ENCODE measurements at places on chromosomes 2 and 18. TPM values are rescaled to one million over a fixed set of nuclear protein-coding genes. Genes with fewer than 3 reads are reported as not detected.
A peak's percentile ranks its signal among the peaks of the same experiment; 100 is the strongest.

DNA sequence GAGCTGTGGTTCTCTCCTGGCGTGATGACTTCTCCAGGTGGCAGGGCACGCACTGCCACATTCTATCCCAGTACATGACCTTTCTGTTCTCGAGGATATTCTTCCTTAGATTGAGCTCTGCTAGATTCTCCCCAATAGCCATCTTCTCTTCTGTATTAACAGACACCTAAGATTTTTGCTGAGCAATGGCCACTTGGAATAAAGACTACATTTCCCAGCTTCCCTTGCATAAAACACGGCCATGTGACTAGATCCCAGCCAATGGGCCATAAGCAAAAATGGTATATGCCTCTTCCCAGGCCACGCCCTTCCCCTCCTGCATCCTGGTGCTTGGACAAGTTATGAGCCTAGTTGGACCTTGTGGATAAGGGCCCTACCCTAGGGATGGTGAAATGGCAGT is 82.1 kb downstream of the EIF2AK3 start:
- DNase-seq = no peak

GRCh38 chr2:225916692-225917091 is 517.2 kb downstream of the NYAP2 start:
- no peak for DNase-seq

HDHD2 gene
- total RNA-seq = 32.2 TPM

UPP2 gene
- total RNA-seq = not detected

- peak; percentile 19 for DNase-seq
These were observed 335.2 kb downstream of the LPIN1 start for GRCh38 chr2:12081481-12082210.

TTC27 gene
- total RNA-seq = 30.1 TPM

Measured in activated CD8-positive, alpha-beta T cell treated with anti-CD3 and anti-CD28 coated beads for 36 hours (primary cell).